ENCODE measurements at places on chromosomes 11 and 22. TPM values are rescaled to one million over a fixed set of nuclear protein-coding genes. Genes with fewer than 3 reads are reported as not detected.

GALNT18 gene
- not detected for total RNA-seq

RAG2 gene
- total RNA-seq = not detected

OR51L1 gene
- total RNA-seq = not detected

IL10RA gene
- 661 TPM for total RNA-seq

DNA sequence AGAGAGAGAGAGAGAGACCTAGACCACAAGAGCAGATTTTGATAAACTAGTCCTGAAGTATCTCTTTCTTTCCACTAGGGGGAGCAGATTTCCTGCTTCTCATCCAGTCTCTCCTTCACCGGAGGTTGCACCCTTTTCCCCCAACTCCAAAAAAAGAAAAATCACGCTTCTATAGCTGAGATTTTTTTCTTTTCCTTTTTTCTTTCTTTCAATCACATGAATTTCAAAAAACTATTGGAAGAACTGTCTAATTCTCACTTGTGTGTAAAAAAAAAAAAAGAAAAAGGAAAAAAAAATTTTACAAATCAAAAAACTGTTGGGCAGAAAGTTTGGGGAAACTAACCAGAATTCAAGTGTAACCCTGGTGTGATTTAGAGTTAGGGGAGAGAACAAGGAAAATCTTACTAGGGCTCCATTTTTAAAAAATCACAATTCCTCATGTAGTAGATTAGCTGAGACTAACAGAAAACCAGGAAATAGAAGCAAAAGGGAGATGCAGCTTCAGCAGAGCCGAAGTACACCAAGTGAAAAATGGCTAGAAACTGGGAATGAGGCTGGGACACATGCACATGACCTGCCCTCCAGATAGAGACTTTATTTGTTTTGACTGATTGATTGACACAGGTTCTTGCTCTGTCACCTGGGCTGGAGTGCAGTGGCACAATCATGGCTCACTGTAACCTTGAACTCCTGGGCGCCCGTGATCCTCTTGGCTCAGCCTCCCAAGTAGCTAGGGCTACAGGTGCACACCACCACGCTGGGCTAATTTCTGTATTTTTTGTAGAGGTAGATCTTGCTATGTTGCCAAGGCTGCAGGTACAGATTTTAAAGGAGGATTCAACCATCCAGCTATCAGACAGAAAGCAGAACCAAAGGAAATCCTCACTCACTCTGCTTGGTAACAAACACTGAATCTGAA lies 27.1 kb downstream of the SDHD start:
- peak overlapping the region; percentile 1 for H3K4me3 ChIP-seq
- H3K27me3 ChIP-seq = no peaks in the 10 kb centered on the region
- no peaks in the 10 kb centered on the region for H3K36me3 ChIP-seq
- DNase-seq = peak; percentile 34
- H3K4me1 ChIP-seq = no peaks in the 10 kb centered on the region

- H3K27me3 ChIP-seq = no peaks in the 10 kb centered on the region
- no peak overlapping the region for H3K27ac ChIP-seq
- no peaks in the 10 kb centered on the region for H3K36me3 ChIP-seq
- DNase-seq = no peak
- H3K4me1 ChIP-seq = no peaks in the 10 kb centered on the region
Measured at GRCh38 chr11:19817870-19818269, 105.2 kb downstream of the NAV2 start.

DNA sequence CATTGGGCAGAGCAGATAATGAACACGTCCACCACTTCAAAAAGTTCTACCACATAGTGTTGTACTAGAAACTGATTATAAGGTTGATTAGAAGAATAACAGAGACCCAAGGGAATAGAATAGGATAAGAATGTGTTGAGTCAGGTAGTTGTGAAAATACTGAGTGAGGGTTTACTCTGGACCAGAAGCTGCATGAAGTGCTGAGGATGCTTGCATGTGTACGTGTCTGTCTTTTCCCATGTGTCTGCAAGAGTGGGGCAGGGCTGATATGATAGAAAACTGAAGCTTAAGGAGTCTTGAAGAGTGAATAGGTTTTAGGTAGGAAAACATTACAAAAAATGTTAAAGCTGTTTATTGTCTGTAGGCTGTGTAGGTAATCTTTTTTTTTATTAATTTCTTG lies 20.6 kb downstream of the TRPC6 start:
- no peaks in the 10 kb centered on the region for H3K36me3 ChIP-seq
- H3K4me1 ChIP-seq = no peaks in the 10 kb centered on the region
- no peak for DNase-seq
- H3K27ac ChIP-seq = no peak overlapping the region

DNA sequence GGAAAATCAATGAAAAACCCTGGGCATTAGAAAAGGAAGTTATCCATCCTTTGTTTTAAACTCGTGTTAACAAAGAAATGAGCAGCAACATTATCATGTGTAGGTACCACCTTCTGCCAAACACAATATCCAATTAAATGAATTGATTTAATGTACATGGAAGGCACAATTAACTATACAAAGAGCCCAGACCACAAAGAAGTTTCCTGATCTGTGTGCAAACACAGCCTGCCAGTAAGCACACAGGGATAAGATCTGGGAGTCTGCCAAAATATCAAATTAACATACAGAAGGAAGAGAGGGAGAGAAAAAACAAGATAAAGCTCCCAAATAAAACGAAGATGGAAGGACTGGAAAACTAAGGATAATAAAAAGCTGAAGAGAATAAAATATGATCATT lies 54.1 kb upstream of the SLC25A1 start:
- H3K4me1 ChIP-seq = no peaks in the 10 kb centered on the region
- H3K4me3 ChIP-seq = no peak overlapping the region
- H3K27me3 ChIP-seq = peaks cover 13% of the 10 kb centered on the region
- H3K27ac ChIP-seq = no peak overlapping the region

- DNase-seq = no peak
- no peaks in the 10 kb centered on the region for H3K36me3 ChIP-seq
- H3K4me3 ChIP-seq = no peak overlapping the region
- peaks cover 4% of the 10 kb centered on the region for H3K4me1 ChIP-seq
Measured at GRCh38 chr11:62863687-62864335, 16.9 kb upstream of the SLC3A2 start.

- DNase-seq = no peak
- H3K4me3 ChIP-seq = no peak overlapping the region
- H3K27me3 ChIP-seq = no peaks in the 10 kb centered on the region
- no peak overlapping the region for H3K27ac ChIP-seq
Measured at GRCh38 chr11:65867284-65868071, 5.1 kb downstream of the EFEMP2 start.

DNA sequence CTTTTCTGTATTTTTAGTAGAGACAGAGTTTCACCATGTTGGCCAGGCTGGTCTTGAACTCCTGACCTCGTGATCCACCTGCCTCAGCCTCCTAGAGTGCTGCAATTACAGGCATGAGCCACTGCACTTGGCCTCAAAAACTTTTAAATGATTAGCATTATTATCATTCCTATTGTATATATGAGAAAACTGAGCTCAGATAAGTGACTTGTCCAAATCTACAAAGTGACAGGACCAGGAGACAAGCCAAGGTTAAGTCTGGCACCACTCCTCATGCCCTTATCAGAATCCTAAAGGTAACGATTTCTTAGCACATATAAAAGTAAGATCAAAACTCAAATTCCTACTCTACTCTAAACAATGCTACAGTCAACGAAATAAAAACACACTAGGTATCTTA lies 32.2 kb upstream of the CHRNA10 start:
- H3K4me1 ChIP-seq = no peaks in the 10 kb centered on the region
- no peaks in the 10 kb centered on the region for H3K27me3 ChIP-seq
- no peak overlapping the region for H3K4me3 ChIP-seq
- no peak for DNase-seq
- H3K27ac ChIP-seq = no peak overlapping the region

GRCh38 chr11:131370901-131371790 lies 731 bp downstream of the NTM start:
- H3K27me3 ChIP-seq = no peaks in the 10 kb centered on the region
- H3K4me1 ChIP-seq = no peaks in the 10 kb centered on the region
- H3K27ac ChIP-seq = no peak overlapping the region
- no peaks in the 10 kb centered on the region for H3K36me3 ChIP-seq

DNA sequence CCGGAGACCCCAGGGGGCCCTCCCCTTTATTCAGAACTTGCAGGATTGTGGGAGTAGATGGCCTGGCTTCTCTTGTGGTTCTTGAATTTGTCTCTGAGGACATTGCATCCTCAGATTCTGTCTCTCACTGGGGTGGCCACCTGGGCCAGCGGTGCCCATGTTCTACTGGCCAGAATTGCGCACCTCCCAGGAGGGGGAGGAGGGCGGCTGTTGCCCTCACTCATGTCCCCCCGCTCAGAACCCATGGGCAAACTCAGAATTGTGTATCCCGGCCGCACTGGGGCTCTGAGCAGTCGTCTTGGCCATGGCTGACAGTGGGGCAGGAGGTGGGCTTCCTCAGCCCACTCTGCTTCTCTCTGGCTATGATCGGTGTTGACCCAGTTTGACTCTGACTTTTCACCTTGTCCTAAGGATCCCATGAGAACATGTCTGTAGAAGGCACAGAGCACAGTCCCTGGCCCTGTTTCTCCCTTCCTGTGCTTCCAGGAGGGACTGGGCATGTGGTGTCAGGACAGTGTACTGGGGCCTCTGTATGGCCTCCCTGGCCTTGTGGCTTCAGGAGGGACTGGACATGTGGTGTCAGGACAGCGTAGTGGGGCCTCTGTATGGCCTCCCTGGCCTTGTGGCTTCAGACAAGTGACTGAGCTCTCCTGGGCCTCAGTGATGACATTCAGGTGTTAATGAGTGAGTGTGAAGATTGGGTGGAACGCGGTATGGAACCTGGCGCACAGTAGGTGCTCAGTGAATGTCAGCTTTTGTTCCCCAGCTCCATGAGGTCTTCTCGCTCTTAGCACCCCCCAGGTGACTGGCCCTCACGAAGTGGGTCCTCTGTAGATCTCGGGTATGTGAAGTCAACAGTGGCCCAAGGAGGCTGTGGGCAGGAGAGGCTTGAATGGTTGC lies 99.3 kb downstream of the TBC1D22A start:
- H3K27ac ChIP-seq = no peak overlapping the region
- H3K27me3 ChIP-seq = no peaks in the 10 kb centered on the region
- peaks cover 2% of the 10 kb centered on the region for H3K36me3 ChIP-seq
- H3K4me1 ChIP-seq = peaks cover 2% of the 10 kb centered on the region
- no peak for DNase-seq
